ENCODE measurements at places on chromosomes 11 and 22.

- no peak for DNase-seq
Observed at GRCh38 chr11:124882339-124883071, 15.2 kb downstream of the ROBO4 start.

DNA sequence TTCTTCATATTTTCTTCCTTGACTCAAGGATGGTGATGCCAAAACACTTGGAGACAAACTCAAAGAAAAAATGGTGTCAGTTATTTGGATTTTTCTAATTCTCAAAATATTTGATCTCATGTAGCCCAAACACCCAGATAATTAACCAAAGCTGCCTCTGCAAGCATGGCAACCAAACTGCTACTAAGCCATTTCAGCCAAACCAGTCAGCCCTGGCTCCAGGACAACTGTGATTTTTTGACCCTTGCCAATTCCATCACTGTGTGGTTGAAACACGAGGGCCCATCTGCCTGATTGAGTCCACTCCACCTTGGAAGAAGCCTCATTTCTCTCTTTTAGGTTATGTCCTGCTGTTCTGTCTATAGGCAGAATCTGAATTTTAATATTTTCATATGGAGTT lies 277.4 kb downstream of the BLID start:
- DNase-seq, result no peak

GRCh38 chr22:26281941-26282340 lies 112.7 kb downstream of the SEZ6L start:
- no peak for DNase-seq

DNA sequence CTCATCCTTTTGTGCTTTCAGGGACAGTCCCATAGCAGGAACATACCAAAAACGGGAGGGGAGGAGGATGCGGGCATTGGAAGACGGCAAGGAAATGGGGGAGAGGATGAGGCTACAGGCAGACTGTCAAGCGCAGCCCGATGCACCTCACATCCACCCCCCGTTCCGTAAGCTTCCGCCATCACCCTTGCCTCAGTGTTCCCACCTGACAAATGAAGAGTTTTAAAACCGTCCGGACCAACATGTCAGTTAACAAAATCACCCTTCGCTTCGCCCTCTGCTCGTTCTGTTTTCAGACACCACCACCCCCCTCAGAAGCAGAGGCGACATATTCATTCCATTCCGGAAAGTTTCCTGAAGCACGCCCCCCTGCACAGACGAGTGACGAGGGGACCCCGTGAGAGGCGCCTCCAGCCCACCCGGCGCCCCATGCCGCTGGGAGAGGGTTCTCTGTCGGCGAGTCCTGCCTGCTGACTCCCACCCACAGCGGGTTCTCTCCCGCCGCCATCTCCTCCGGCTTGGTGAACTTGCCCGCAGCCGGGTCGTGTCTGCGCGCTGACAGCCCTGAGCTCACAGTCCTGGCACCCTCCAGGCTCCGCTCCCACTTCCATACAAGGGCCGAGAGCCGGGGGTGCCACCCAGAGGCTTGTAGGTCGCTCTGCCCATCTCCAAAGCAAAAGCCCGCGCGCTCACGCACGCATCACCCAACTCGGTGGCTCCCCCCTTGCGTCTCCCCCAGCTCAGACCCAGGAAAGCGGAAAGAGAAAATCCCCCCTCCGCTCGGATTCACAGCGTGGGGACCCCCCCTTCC lies 1.5 kb downstream of the IGSF9B start:
- DNase-seq, result no peak

- DNase-seq, result no peak
Observed at GRCh38 chr11:116439361-116439677, 333.5 kb downstream of the BUD13 start.

- no peak for DNase-seq
Observed at GRCh38 chr11:73152086-73152853, 10.2 kb upstream of the FCHSD2 start.

- DNase-seq, result no peak
Observed at GRCh38 chr22:37287550-37287951, 5.2 kb downstream of the CYTH4 start.
